ENCODE measurements at places on chromosomes 7 and 10.

GRCh38 chr10:123133541-123134342, 2.0 kb upstream of the HMX3 start:
- peak; percentile 29 for DNase-seq

DNA sequence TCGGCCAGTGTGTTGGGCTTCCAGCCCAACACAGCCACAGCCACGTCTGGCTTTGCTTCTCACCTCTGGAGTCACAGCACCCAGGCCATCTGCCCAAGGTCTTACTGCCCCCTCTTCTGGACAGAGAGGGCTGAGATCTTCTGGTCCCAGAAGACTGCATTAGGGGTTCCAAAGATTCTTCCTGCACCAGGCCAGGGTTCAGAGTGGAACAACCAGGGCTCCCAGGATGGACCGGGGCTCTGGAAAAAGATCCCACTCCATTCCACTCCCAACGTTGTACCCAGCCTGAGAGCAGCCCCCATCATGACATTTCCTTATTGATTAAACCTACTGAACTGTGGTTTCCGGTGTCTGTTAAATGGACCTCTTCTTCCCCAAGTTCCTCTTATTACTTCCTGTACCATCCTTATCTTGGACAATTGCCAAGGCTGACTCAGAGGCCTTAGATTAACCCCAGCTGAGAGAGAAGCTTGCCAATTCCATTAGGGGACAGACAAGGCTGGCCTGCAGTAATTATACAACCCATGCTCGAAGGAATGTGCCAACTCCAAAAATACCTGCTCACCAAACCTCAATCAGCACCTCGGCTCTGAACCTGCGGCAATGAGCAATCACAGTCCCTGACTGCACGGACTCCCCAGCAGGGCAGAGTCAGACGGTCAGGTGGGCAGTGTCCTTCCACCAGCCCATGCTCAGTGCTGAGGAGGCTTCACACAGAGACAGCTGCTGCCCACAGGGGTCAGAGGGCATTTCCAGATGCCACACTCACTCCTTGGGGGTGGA, 47.9 kb upstream of the NPFFR1 start:
- DNase-seq, result peak; percentile 95

- peak; percentile 72 for DNase-seq
These were observed at the start of gene TLX1 for GRCh38 chr10:101130984-101131961. Gene TLX1, plus strand, starts transcription at chr10:101131300. Its CDS starts 242 bp downstream, at chr10:101131542.

DNA sequence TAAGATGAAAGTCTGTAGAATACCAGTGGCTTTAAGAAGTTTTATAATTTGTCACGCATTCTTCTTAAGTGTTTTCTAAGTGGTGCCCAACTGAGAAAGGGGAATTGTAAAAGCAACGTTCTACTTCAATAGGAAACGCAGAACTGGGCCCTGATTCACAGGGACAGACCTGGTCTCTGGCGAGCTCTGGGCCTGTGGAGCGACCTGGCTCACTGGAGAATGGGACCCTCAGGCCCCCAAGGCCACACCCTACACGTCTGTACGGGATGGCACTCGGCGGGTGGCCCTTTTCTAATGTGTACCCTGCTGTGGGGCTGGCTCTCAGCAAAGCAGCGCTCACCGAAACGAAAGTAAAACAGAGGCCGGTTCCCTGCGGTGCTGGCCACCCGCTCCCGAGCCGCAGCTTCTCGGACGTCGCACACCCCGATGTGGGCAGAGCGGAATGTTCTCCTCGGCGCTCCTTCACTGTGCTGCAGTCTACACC, 205.0 kb downstream of the DIP2C start:
- DNase-seq, result no peak

- no peak for DNase-seq
These were observed 45.9 kb downstream of the ZNF783 start for GRCh38 chr7:149307775-149308501.

DNA sequence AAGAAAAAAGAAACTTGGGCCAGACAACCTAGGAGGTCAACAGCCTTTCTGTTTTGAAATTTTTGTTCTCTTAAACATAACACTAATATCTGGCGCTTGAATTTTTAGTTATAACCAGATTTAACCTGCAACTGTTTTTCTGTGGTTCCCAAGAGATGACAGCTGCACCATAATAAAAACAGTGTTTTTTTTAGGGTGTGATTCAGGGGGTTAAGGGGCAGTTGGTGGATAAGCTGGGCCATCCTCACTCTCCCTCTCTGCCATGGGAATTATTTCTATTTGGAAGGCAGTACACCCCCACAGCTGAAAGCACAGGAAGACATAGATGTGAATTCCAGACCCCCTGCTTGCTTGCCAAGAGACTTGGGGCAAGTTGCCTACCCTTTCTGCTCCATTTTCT, 20.1 kb upstream of the TM9SF3 start:
- DNase-seq, result no peak

DNA sequence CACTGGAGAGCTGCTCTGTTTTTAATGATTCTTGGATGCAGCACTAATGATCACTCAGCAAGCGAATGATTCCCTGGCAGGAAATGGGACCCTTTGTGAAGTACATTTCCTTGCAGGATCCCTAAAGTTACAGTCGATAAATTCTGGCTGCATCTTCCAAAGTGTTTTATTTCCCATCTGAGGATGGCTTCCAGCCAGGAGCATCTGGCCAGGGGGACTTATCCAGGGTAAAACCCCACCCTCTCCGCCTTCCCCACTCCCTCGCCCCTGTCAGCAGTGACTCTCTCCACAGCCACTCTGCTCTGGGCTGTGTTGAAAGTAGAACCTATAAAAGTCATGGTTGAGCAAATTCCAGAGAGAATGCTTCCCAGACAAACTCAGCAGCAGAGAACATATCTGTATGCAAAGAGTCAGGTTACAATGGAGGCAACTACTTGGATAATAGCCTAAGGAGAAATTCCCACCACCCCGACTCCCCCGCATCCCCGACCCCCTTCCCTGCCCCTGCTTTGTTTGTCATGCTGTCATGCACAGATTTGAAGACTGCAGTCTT, 111.0 kb upstream of the ANLN start:
- peak; percentile 26 for DNase-seq

DNA sequence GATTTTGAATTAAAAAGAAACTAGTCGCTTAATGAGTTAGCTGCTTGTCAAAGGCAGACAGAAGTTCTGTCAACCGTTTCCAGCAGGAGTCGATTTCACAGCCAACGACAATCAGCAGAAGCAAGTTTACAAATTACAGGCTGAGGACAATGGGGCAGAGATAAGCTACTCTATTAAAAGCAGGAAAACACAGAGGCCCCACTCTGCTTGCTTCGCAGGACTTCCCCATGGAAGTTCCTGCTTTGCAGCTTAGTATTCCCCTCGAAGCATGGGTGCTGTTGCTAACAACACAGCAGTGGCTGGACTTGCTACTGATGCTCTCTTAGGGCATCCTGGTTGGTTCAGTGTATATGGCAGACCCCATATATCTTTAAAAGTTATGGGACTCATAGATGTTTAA, 50.8 kb upstream of the KLF6 start:
- no peak for DNase-seq

DNA sequence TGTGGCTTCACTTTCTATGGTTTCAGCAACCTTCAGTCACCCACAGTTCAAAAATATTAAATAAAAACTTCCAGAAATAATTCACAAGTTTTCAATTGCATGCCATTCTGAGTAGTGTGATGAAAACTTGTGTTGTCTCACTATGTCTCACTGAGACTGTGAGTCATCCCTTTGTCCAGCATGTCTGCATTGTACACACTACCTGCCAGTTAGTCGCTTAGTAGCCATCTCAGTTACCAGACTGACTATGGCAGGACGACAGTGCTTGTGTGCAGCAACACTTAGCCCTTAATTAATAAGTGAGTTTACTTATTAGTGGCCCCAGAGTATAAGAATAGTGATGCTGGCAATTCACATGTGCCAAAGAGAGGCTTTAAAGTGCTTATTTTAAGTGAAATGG, 22.5 kb downstream of the CCDC186 start:
- peak; percentile 58 for DNase-seq

- DNase-seq, result no peak
These were observed 19.5 kb downstream of the HYAL4 start for GRCh38 chr7:123864436-123864835.

DNA sequence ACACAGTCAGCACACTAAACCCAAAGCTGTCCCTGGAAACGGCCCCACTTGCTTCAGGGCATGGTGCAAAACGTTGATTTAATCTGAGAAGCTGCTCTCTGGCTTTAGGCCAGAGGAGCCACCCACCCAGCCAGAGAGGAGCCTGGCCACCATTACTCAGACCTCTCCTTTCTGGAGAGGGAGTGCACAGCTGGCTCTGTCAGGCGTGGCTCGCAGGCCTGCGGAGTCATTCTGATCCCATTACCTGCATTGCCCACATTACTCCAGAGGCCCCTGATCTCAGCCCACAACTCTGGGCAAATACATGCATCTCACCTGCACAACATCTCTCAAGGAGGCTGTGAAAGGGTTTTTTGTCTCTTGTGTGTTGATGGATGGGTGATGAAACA, 370.0 kb upstream of the IGFBP3 start:
- no peak for DNase-seq

DNA sequence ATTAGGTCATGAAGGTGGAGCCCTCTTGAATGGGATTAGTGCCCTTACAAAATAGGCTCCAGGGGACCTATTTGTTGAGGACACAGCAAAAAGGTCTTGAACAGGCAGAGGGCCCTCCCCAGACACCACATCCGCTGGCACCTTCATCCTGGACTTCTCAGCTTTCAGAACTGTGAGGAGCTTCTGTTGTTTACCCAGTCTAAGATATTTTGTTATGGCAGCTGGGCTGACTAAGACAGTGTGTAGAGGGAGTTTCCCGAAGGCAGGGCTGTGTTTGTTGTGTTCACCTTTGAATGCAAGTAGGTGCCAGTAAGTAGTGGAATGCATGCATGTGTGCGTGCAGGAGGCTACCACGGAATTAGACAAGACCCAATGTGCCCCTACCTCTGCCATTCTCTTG, 106.7 kb downstream of the PTPRE start:
- no peak for DNase-seq

DNA sequence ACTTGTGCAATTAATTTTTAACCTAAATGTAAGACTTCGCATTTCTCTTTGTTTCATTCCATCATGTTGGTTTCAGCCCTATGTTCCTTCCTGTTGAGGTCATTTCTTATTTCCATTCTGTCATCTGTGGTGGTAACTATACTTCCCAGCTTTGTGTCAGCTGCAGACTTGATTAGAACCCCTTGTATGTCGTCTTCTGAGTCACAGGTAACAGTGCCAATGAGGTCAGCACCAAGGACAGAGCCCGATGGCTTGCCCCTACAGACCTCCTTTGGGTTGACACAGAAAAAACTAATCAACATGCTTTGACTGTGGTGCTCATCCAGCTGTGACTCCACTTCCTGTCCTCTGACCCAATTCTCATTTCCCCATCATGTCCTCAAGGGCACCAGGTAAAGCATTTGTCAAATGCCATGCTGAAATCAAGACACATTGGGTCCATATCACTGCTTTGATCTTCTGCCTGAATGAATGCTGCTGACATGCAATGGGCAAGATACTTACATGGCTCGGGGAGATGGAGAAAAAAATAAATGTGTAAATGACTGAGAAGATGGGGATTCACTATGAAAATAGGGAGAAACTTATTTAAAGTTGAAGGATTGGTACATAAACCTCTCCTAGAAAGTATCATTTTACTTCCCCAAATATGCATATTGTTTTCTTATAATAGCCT, 25.6 kb upstream of the CRTAC1 start:
- DNase-seq, result peak; percentile 94

- no peak for DNase-seq
These were observed 137.6 kb downstream of the GPAM start for GRCh38 chr10:112045938-112046337.

DNA sequence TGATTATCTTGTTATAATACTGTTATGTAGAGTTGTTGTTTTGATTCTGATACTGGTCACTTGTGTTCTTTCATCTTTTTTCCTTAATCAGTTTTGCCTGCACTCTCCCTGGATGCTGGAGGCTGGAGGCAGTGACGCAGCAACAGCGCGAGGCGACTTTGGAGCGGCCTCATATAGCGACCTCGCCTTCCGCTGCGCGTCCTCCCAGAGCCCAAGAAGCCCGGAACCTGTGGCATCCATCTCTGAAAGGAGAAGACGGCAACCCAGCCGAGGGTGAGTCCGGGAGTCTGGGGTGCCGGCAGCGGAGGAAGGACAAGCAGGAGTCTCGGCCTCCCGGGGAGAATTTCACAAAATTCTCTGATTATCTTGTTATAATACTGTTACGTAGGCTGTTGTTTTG, 161.2 kb downstream of the ZNF33B start:
- DNase-seq, result no peak

GRCh38 chr10:33236916-33237315, 97.6 kb downstream of the NRP1 start:
- no peak for DNase-seq

DNA sequence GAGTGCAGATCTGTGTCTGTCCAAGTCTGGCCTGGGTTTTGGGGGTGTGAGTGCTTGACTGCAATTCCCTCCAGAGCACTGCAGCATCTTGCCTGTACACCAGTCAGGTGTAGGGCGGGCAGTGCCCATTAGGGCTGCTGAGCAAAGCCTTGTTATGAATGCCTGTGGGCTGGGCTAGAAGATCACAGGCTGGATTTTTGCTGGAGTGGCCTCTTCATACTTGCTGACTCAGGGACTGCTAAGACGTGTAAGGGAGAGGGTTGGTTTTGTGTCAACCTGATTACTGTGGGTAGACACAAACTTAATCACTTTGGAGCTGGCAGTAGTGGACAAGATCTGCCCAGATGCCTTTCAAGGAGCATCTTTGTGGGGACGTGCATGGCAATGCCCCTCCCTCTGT, 29.6 kb downstream of the DMBT1 start:
- no peak for DNase-seq

DNA sequence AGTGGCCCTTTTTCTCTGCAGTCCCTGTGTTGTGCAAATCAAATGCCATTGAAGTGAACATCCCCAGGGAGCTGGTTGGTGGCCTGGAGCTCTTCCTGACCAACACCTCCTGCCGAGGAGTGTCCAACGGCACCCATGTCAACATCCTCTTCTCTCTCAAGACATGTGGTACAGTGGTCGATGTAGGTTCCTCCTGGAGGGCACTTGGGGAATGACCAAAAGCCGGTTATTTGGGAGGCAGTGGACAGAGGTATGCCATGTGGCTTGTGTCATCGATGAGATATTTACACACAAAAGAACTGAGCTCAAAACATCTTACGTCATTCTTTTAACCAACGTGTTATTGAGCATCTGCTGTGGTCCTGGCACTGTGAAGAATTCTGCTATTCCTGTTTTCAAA, 19.7 kb downstream of the OIT3 start:
- DNase-seq, result no peak

DNA sequence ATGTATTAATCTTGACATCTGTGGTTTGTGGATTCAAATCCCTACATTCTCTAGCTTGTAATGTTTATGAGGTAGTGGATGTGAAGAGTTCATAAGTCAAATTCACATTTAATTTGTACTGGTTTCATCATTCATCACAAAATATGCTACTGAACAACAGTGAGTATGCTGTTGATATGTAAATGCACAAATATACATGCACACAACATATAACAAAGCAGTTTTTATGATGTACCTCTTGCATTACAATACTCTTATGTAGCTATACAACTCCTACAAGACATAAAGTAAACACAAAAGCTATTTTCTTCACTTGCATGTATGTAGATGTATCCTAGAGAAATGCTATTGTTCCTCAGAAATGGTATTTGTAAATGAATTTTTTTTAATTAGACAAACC, 111.0 kb upstream of the ANTXRL start:
- DNase-seq, result no peak
